Amniotic epithelial cell (primary cell): ENCODE measurements at places on chromosomes 13 and 19.
A peak's percentile ranks its signal among the peaks of the same experiment; 100 is the strongest.

DNA sequence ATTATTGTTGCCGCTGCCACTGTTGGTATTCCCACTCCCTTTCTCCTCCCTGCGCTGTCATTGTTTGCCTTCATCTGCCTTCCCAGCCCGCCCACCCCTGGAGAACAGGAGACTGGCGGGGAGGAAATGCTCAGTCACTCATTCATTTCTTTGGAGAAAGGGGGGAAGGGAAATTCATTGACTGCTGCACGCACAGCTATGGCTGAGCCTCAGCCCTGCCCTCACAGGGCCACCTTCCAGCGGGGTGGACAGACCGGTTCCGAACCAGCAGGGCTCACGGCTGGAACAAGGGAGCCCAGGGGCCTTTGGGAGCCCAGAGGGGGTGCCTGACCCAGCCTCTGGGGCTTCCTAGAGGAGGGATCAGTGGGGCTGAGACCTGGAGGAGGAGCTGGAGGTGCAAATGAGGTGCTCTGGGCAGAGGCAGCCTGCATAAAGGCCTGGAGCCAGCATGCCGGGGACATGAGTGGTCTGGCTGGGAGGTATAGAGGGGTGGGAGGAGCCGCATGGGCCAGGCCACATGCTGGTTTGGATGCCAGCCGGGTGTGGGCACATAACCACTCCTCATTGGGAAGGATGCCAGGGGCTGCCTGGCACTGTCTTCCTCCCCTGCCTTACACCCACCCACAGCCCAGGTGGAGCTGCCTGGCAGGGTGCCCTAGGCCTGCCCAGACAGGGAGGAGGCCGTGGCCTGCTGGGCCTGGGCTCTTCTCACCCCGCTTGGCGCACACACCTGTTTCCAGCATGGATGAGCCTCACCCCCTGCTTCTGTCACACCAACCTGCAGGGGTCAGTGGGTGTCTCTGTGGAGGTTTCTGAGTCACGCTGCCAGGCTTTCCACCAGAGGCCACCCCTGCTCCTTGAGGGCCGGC lies 26.8 kb downstream of the PPP5C start:
- peak; percentile 37 for DNase-seq

GRCh38 chr19:16886305-16886880 lies 2.4 kb upstream of the F2RL3 start:
- peak; percentile 73 for DNase-seq

- DNase-seq = no peak
These were observed 13.4 kb upstream of the SYT5 start for GRCh38 chr19:55193481-55193880.

GRCh38 chr13:19681517-19681916 lies 48.1 kb downstream of the MPHOSPH8 start:
- DNase-seq = no peak

DNA sequence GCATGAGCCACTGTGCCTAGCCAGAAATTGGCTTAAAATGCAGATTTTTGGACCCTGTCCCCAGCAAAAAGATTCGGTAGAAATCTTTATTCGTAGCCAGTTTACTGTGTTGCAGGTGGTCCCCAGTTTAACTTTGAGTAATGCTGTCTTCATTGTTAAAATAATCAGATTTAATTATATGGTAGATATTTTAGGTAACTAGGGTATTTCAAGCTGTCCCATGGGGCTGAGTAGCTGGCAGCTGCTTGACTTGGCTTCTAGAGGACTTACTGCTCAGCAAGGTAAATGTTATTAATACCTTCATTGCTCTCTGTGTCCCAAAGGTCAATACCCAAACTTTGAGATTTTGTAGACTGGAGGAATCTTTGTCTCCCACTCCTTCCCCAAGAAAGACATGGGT lies 21.1 kb downstream of the LSM14A start:
- DNase-seq = no peak

DNA sequence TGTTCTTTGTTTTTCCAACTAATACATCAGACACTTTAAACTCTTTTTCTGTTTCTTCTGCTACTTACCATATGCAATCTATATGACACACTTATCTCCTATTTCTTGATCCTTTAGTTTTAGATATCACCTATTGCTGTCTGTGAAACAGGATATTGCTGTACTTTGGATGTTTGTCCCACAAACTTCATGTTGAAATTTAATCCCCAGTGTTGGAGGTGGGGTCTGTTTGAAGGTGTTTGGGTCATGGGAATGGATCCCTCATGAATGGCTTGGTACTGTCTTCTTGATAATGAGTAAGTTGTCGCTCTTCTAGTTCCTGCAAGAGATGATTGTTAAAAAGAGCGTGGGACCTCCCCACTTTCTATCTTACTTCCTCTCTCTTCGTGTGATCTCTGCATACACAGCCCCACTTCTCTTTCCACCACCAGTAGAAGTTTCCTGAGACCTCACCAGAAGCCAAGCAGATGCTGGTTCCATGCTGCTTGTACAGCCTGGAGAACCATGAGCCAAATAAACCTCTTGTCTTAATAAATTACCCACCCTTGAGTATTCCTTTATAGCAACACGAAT lies 244.2 kb downstream of the NHLRC3 start:
- no peak for DNase-seq

DNA sequence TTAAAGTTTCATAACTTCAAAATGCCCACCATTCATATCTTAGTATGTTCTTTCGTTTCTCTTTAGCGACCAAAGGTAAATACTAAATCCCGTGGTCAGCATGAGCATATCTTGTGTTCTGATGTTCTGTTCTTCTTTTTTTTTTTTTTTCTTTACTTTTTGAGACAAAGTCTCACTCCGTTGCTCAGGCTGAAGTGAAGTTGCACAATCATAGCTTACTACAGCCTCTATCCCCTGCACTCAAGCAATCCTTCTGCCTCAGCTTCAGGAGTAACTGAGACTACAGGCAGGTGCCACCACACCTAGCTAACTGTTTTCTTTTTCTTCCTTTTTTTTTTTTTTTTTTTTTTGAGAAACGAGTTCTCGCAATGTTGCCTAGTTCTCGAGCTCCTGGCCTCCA lies 60.9 kb upstream of the ATP12A start:
- peak; percentile 32 for DNase-seq

DNA sequence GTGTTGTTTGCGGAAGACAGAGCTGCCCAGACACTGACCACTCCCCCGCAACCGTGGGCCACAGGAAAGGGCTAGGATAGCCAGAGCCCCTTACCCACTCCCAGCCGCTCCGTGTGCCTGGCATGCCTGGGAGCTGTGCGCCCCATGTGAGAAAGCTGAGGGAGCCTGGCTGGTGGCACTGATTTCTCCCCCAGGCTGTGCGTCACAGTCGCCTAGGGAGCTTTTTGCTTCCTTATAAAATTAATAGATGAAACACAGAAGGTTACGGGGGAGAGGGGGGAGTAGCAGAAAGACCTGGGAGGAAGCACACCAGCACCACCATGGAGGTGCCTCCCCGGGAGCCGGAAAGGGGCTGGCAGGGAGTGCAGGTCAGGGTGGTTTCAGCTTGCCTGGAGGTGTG lies 24.7 kb downstream of the DPF1 start:
- DNase-seq = no peak

DNA sequence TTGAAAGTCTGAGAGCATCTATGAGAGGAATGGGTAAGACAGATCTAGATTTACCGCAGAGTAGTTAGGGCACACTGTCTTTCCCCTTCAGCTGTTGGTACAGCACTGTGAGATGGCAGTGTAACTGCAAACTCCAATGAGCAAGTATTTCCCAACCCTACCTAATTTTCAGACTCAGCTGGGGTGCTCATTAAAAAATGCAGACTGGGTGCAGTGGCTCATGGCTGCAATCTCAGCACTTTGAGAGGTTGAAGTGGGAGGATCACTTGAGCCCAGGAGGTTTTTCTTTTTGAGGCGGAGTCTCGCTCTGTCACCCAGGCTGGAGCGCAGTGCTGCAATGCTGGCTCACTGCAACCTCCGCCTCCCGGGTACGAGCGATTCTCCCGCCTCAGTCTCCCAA lies 12.6 kb downstream of the QPCTL start:
- no peak for DNase-seq

- no peak for DNase-seq
These were observed 14.0 kb upstream of the URI1 start for GRCh38 chr19:29927944-29928625.

DNA sequence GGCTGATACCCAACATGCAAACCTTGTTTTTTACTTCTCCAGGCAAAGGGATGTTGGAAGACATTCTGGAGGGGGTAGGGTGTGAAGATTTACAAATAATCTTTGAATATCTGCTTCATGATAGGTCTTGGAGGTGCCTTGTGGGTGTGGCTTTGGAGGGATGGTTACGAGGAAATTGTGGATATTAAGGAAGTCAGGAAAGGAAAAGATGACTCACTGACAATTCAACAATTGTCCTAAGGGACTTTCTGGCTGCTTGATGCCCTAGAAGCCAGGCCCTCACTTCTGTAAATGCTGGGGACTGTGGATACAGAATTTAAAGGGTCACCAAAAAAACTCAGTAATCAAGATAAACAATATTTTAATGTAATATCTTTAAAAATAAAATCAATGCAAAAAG lies 37.4 kb upstream of the ZNF527 start:
- no peak for DNase-seq

DNA sequence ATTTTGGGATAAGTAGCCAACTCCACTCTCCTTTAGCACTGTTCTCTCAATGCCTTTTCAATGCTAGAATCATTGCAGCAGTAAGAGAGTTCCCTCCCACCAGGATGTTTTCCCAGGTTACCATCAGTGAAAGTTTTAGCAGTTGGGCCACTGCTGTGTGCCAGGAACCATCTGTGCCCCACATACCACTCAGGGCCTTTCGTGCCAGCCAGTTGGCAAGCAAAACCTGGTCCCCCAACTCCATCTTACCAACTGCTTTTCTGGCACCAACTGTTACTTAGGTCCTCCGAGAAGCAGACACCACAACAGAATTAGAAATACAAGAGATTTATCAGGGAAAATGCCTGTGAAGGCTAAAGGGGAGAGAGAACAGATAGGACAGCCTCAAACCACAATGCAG lies 533.4 kb upstream of the NBEA start:
- DNase-seq = no peak

GRCh38 chr19:42086770-42087550 lies 11.0 kb downstream of the ZNF574 start:
- no peak for DNase-seq

DNA sequence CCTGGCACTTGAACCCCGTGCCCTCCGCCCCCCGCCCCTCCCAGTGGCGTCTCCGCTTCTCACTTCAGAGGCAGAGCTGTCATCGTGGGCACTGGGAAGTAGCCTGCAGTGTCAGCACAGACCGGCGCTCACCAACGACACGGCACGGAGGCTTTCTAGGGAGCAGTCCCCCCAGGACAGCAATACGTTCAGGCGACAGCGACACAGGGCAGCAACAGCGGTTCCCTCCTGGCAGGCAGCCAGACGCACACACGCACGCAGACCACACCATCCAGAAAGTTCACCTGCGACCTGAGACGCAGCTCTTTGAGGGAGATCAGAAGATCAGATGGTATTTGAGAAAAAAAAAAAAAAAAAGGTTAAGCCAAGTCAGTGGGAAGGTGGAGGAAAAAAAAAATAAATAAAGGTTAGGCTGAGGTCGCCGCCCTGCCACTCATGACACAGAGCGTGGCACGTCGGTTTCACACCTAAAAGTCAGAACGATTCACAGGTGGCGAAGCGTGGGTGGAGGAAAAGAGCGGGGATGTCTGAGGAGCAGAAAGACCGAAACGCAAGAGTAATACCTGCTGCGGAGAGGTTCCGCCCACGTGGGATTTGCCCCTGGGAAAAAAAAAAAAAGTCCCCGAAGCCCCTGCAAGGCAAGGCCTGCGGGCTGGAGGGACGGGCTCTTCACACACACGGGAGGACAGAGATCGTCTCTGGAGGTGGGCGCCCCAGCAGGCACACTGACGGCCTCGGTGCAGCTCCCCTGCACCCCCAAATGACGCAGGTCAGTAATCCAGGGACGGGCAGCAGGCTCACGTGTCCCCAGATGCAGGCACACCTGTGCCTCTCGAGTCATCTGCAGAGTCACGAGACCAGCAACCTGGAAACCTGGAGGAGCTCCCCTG lies 94.5 kb downstream of the GNG7 start:
- DNase-seq = no peak

DNA sequence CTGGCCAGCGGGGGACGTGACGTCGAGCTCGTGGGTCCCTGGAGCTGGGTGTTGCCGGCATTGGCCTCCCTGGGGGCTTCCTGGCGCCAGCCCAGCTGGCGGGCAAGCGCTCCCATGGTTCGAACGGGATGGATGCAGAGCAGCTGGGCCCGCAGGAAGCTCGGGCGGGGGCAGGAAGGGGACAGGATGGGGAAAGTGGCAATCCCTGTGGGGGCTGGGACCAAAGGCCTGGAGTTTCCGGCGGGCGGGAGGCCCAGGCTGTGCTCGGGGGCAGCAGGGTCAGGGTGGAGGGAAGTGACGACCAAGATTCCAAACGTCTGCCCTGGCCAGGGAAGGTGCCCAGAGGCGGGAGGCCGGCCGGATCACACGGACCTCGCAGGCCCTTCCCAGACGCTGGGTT lies 19.3 kb downstream of the PALM start:
- DNase-seq = no peak

- DNase-seq = no peak
These were observed 1.3 kb downstream of the HNRNPL start for GRCh38 chr19:38848299-38849146.

DNA sequence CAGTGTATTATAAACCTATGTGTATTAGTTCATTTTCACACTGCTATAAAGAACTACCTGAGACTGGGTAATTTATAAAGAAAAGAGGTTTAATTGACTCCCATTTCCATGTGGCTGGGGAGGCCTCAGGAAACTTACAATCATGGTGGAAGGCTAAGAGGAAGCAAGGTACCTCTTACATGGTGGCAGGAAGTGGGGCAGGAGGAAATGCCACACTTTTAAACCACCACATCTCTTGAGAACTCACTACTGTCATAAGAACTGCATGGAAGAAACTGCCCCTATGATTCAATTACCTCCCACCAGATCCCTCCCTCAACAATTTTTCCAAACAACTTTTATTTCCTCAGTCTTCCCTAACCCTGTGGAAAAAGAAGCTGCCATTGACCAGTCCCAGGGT lies 14.5 kb upstream of the TPP2 start:
- no peak for DNase-seq

DNA sequence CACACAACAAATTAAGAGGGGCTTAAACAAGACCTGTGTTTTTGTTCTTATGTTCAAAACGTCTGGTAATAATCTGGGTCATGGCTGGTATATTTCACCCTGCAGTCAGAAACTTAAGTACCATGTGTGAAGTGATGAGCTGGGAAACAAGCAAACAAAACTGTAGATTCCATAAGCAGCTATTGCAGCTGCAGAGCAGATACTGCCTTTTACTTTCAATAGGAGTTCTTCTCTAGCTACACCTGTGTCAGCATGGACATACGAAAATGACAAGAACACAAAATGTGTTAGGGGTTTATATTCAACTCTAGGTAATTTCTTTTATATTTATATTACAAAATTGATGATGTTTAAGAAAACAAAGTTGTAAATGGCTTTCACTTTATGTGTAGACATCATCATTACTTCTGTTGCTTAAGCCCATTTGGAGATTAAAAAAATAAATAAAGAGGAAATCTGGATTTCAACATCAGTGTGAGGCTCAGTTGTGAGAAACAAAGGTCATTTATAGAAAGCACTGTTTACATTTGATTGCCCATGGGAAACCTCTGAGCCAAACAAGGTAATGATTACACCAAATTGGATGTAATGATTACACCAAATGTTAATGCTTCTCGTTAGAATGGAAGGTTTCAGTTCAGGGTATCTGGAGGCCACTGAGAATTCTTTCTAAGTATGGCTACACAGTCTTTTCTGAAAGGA lies 451.0 kb upstream of the SLC10A2 start:
- DNase-seq = no peak
